ENCODE measurements at places on chromosomes 3 and 15.

- DNase-seq, result no peak
These were observed 182.7 kb downstream of the CNTN6 start for GRCh38 chr3:1275495-1275894.

DNA sequence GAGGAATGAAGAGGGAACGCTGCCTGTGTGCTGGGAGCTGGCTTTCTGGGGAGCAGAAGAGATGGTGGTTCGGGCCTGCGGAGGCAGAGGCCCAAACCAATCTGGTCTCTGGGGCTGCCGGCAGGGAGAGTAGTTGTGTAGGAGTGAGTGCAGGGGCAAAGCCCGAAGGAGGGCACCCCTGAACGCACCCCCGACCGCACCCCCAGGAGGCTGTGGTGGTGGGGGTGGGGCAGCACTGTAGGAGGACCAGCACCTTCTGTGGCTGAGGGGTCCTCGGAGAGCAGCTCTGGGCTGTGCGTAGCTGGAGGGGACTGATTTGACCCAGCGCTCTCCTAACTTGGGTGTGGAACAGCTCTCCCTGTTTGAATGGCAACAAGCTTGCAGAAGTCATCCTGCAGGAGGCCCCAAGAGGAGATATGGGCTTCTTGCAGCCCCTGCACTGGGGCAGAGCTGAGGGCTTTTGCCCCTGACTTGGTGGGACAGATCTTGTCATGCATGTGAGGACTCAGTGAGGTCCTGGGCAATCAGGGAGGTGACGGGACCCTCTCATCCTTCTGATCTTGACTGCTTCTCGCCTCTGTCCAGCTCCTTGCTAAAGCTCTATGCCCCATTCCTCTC, 26.1 kb downstream of the C15orf39 start:
- DNase-seq, result no peak

GRCh38 chr3:150495563-150496168, 50.6 kb downstream of the SERP1 start:
- peak; percentile 44 for DNase-seq

DNA sequence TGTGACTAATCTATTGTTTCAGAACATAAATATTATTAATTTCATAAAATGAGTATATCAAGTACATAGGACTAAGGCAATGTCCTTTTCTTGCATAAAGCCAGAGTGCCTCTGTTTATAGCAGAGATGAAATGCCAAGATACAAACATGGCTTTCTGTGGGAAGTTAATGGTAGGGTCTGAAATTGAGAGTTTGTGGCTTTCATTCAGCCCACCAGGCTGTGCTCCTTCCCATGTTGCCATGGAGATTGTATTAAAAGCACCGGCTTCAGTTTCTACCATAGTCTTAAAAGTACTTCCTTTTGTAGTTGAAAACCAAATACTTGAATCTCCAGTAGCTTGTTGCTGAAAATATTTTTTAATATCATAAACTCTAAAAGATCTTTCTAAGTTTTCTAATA, 114.0 kb downstream of the LRRC28 start:
- no peak for DNase-seq

- no peak for DNase-seq
These were observed at the start of gene MRAS for GRCh38 chr3:138347960-138348753. MRAS (plus strand) TSS chr3:138348579; CDS start chr3:138372884, 24,305 bp downstream.

DNA sequence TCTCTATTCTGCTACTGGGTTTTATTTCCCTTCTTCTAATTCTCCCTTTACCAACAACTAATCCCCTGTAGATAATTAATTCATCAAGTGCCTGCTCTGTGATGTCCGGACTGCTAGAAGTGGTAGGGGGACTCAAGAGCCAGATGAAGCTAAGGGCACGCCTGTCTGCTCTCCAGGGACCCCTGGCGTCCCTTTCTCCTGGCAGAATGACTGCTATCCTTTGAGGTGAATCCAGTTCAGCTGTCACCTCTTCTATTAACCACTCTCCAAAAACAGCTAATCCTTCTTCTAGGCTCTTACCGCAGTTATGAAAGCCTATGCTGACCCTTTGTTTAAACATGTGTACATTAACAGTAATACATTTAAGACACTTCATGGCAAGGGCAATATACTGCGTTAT, 1.4 kb upstream of the CHRNA7 start:
- no peak for DNase-seq

- DNase-seq, result no peak
These were observed 36.9 kb downstream of the LIMD1 start for GRCh38 chr3:45631486-45631885.

- DNase-seq, result no peak
These were observed 54.9 kb upstream of the DPPA4 start for GRCh38 chr3:109392293-109392692.
